Mesenchymal stem cell (in vitro differentiated cells and primary cell): ENCODE measurements at places on chromosomes 13 and 19.

DNA sequence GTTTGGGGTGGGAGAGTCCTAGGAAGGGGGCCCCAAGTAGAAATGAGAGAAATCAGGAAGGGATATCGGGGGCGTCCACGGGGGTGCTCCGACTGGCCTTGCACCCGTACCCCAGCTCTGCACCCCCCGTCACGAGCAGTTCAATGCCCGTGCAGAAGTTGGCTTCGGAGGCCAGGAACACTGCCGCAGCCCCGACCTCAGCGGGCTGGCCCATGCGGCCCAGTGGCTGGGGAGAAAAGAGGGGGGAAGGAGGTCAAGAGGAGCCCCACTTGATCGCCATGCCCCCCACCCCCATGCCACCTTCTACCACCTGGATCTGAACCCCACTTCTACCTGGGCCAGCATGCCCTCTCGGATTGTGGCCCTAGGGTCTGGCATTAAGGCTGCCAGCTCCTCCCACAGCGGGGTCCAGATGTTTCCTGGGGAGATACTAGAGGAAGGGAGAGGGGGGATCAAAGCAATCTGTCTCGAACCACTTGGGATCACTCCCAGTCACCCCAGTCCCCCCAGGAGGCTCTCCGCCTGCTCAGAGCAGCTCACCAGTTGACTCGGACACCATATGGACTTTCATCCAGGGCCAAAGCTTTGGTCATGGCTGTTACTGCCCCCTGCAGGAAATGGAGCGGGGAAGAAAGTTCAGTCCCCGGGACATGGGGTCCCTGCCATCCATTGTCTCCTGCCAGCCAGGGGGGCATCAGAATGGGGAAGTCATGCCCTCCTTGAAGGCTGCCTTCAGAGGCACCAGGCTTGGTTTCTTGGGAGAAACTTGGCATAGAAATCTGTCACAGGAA is 2.5 kb upstream of the BCAT2 start:
- no peak for DNase-seq

- DNase-seq: no peak
Measured at GRCh38 chr13:39895254-39895653, 239.8 kb downstream of the COG6 start.

GRCh38 chr13:50535050-50535449 is 308.4 kb downstream of the DLEU7 start:
- no peak for DNase-seq

GRCh38 chr13:110246530-110246929 is 60.4 kb downstream of the COL4A1 start:
- no peak for DNase-seq

DNA sequence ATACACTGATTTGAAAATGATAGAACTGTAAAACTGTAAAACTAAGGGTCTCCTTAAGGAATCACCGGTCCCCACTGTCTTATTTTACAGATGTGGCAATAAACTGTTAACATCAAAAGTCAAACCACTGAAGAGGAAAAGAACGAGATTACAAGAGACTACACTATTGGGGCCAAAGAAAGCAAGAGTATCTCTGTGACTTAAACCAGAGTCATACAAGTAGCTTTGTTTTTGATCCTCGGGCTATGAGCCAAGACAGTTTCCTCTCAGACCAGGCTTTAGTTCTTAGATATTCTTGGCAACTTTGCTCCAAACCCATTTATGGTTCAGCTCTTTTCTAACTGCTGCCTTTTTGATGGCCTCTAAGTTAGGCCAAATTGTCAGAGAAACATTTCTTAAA is 113.8 kb downstream of the TBC1D4 start:
- DNase-seq: peak; percentile 46

DNA sequence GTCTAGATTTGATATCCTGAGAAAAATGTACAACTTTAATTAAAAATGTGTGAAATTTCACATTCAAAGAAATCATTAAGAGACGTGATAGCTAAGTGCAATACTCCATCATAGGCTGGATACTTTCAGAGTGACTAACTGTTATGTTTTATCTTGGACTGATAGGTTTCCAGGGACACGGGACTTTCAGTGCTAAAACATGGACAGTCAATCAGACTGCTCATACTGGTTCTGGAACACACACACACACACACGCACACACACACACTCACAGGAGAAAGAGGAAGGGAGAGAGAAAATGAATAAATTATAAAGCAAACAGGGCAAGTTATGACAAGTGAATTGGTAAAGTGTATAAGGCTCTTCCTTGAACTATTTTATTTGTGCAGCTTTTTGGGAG is 955.9 kb downstream of the SLITRK5 start:
- DNase-seq: peak; percentile 30

- DNase-seq: peak; percentile 59
Measured at GRCh38 chr13:107457686-107458085, 757.6 kb downstream of the LIG4 start.

GRCh38 chr13:105816994-105817393 is 718.5 kb downstream of the EFNB2 start:
- DNase-seq: no peak

DNA sequence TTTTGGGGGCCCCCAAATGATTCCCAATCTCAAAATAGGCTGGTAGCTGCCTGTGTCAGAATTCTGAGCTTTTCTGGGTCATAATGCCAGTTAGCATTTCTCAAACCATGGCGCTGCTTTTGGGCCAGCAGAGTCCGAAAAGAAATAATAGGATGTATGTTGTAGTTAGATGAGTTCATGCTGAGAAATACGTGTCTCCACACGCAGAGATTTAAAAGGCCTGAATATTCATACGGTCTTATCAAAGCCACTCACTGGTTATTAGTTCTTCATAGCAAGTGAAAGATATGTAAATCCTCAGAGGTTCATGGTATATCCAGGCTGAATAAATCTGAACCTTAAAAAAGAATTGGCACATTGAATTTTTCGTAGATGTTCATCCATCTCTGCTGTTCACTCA is 124.5 kb downstream of the SHISA2 start:
- DNase-seq: no peak

GRCh38 chr13:98697791-98698190 is 54.7 kb downstream of the SLC15A1 start:
- no peak for DNase-seq

- no peak for DNase-seq
Measured at GRCh38 chr13:65964672-65965071, 1265.5 kb downstream of the PCDH9 start.

GRCh38 chr19:6459262-6460098 is at the start of gene SLC25A23:
Gene SLC25A23 (minus strand): TSS chr19:6459792. CDS start chr19:6459628, 164 bp downstream.
- peak; percentile 78 for DNase-seq

DNA sequence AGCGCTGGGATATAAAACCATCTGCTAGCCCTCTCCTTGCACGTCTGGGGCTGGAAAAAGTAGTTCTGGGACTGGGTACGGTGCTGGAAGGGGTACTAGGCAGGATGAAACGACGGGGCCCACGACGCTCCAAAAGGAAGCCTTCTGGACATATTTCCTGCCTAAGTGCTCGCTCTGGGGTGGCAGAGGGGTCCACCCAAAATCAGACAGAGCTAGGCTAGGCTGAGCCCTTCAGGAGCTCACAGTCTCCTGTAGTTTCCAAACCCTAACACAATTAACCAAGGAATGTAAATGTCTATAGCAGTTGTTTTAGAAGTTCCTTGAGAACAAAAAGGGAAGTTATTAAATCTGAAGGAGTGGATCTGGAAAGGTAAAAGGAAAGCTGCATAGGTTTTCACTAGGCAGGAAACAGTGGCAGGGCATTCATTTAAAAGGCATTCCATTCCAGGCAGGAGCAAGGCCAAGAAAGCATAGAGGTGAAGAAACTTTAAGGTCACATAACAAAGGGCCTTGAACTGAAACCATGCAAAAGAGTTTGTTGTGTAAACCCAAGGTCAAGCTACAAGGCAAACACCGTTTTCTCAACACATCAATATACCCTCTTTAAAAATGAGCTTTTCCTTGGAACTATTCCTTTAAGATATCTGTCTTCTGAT is 634 bp upstream of the DIAPH3 start:
- DNase-seq: no peak

- peak; percentile 71 for DNase-seq
Measured at GRCh38 chr19:14381689-14382474, 638 bp downstream of the ADGRE5 start.

- no peak for DNase-seq
Measured at GRCh38 chr19:28642787-28643683, 569.9 kb downstream of the UQCRFS1 start.

DNA sequence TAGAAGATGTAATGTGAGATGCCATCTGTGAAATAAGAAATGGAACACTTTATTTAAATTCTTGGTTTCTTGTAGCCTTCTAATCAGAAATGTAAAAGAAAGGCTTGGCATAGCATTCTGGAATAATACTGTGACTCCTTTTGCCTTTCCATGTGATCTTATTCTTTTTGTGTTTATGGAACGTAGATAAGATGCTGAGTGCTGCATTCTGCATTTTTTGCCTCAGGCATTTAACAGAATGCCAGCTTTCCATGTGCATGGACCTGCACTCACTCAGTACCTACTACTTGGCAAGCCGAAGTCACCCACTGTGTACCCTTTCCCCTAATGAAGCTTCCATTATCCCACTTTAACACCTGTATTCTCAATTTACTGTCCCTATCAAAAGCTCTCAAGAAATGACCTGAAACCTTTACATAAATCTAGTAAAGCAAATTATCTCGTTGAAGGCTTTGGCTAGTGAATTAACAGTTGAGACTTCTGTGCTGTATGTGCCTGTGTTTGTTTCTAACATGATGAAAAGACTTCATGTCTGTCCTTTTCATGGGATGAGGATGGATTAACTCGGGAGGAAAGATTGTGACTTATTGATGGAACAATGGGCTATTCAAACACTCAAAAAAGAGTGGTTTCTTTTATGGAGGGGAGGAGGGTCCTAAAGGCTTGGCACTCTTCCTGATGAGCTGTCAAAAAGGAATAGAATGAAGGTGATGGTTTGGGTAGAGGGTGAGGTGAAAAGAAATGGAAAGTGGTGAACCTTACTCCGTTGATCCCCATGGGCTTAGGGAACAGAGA is 44.7 kb upstream of the FRY start:
- DNase-seq: no peak

DNA sequence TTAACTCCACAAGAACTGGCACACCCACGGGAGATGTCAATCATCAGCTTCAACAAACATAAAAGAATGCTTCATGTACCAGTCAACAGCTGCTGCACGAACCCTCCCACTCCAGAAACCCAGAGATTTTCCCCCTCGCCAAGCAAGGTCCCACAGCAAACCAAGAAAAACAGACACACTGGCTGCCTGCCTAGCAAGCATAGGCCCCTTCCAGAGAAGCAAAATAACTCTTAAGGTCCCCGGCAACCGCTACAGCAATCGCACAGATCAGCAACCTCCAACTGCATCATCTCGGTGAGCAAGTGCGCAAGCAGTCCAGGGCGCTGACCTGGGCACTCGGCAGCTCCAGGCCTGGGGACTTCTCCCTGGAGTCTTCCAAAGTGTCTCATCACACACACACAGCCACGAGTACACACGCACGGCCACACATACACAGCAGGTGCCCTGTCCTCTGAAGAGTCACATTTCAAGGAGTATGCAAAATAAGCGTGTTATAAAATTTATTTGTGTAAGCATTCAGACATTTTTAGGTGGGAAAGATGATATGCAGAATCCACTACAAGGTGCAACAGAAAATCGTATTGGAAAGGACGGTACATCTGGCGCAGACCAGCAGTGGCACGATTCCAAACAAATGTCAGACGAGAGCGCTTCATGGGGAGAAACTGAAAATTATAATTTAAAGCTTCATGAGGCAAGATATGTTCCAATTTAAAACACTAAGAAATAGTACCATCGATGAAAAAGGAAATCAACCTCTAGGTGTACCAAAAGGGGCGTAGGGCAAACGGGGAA is 125.0 kb downstream of the STK24 start:
- DNase-seq: no peak

DNA sequence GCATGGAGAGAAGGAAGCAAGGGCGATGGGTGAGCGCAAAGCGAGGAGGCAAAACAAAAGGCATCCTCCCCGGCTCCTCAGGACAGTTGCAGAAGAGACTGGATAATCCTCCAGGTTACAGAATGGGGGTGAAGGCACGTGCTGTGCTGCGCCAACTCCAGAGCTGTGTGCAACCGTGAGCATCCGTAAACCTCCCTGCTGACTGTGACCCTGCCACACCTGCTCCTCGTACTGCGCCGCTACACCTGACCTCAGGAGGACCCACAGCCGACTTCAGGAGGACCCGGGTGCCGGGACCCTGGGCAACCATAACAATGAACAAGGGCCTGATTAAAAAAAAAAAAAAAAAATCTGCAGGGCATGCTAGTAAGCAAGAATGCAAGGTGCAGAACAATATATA is 68.7 kb downstream of the SLC7A1 start:
- DNase-seq: no peak

DNA sequence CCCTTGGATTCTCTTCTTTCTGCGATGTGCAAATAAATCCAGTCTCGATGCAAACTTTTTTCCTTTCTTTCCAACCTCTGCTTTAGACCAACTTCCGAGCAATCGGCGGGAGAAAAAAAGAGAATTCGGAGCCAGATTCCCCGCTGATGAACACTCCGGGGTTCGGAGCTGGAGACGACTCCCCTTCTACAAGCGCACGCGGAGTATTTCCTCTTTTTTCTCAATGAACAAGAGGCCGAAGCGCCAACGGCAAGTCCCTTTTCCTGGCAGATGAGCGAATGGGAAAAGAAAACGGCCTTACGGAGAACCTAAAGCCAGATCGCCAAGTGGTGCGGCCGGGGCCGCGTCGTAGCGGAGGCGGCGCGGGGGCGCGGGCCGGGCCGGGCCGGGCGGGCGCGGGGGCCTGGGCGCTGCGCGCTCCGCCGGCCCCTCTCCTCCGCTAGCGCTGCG is 250 bp downstream of the SPRY2 start:
- peak; percentile 78 for DNase-seq

GRCh38 chr19:45045671-45046353 is 7.0 kb downstream of the CLASRP start:
- no peak for DNase-seq

DNA sequence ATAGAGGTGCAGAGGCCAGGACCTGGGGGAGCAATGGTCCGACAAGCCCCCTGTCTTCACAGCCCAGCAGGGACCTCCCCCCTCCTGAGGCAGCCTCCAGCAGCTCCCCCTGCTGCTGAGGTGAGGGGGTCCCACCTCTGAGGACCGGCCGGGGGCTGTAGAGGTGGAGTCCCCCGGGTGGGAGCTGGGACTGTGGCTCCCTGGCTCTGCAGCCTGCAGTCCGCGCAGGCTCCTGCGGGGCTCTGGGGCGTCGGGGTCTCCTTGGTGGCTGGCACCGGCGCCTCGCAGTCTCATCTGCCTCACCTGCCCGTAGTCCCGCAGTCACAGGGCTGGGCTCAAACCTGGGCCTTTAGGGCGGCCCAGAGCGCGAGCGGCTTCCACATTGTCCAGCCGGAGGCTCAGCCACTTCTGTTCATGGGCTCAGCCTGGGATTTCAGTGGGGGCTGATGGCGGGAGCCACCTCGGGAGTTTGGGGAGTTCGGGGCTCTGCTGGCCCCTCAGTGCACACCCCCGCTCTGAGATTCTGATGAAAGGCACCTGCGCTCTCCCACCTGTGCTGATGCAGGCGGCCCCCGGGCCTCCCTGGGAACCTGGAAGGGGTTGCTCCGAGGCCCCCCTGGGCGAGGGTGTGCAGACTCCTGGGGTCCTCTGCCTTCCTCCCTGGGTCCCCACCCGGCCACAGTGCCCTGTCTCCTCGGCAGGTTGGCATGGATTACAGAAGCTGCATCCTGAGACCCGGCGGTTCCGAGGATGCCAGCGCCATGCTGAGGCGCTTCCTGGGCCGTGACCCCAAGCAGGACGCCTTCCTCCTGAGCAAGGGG is 7.0 kb upstream of the ZNF554 start:
- no peak for DNase-seq
